MCF 10A (cell line): ENCODE measurements at places on chromosomes 7 and 10. TPM values are rescaled to one million over a fixed set of nuclear protein-coding genes. Genes with fewer than 3 reads are reported as not detected.

Gene ITPRID1
- not detected in 2 replicates for total RNA-seq

Gene PDK4
- 1.2 and 1.3 TPM in 2 replicates for total RNA-seq

Gene WIPF3
- not detected in 2 replicates for total RNA-seq

Gene GNAT3
- total RNA-seq, result not detected in 2 replicates

Gene CTAGE4
- 23.2 and 26.0 TPM in 2 replicates for total RNA-seq

Gene TMEM213
- total RNA-seq, result not detected in 2 replicates

Gene TAF5
- total RNA-seq, result 2.7 and 3.1 TPM in 2 replicates

Gene PNLIPRP2
- not detected in 2 replicates for total RNA-seq

Gene CHPF2
- total RNA-seq, result 28.2 and 33.8 TPM in 2 replicates

Gene KLF14
- not detected in 2 replicates for total RNA-seq

Gene PTN
- 0.26 TPM in 1 of 2 replicates, not detected in the other for total RNA-seq

Gene A1CF
- not detected in 2 replicates for total RNA-seq

Gene C10orf71
- total RNA-seq, result not detected in 2 replicates

Gene RBM28
- 61.5 and 63.8 TPM in 2 replicates for total RNA-seq

Gene CDC14C
- total RNA-seq, result not detected in 2 replicates

Gene SH2D4B
- not detected in 2 replicates for total RNA-seq

Gene TSPAN15
- 0.52 and 0.54 TPM in 2 replicates for total RNA-seq

Gene ZNHIT1
- total RNA-seq, result 63.9 and 70.9 TPM in 2 replicates
